Glutamatergic neuron (in vitro differentiated cells): ENCODE measurements at places on chromosomes 2 and 18.
A peak's percentile ranks its signal among the peaks of the same experiment; 100 is the strongest.

DNA sequence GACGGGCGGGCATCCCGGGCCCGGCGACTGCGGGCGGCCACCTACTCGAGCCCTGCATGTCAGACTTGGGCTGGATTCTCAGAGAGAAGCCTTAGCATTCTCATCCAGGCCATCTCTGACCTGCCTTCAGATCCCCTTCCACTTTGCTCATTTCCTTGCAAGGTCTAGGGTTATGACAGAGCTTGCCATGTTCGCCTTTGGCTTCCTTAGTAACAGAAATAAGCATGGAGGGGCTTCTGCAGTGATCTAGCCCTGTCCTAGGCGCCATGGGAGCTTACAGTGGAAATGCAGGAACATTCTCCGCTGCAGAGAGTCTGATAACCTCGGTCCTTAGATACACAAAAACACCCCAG lies 632 bp upstream of the ACVR1 start:
- DNase-seq, result no peak

- DNase-seq, result peak; percentile 49
Observed at GRCh38 chr2:128505150-128505490, 186.5 kb upstream of the HS6ST1 start.

DNA sequence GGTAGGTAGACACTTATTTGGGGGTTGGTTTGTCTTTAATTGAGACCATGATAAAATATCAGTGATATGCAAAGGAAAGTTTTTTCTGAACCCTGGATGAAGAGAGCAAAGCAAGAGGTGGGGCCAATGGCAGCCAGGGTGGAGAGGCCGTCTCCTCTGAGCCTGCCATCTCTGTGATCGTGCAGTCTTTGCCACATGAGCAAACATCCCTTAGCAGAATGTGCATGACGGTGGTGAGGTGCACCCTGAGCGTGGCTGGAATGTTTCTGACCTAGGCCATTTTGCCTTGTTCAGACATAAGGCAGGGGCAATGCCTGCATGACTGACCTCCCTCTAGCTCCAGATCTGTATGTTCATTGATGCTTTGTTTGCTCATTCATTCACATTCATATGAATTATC lies 6.0 kb downstream of the NCK2 start:
- DNase-seq, result no peak

DNA sequence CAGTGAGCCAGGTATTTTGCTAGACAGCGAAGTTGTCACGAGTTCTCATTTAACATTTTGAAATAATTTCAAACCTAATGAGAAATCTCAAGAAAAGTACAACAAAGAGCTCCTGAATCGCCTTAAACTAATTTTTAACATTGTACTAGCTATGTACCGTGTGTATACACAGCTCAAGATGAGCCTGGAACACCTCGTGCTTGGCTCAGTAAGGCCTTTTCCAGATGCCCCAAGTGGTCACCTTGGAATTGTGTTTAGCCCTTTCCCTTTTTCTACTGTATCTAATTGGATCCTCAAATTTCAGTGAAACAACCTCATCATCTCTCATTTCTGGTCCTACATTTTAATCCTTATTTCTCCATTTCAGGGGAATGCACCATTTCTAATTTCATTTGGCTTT lies 7.2 kb downstream of the PTPN4 start:
- DNase-seq, result no peak

- no peak for DNase-seq
Observed at GRCh38 chr2:85459771-85460170, 41.3 kb downstream of the SH2D6 start.

GRCh38 chr2:235606004-235606715 lies 112.3 kb downstream of the AGAP1 start:
- DNase-seq, result peak; percentile 49

DNA sequence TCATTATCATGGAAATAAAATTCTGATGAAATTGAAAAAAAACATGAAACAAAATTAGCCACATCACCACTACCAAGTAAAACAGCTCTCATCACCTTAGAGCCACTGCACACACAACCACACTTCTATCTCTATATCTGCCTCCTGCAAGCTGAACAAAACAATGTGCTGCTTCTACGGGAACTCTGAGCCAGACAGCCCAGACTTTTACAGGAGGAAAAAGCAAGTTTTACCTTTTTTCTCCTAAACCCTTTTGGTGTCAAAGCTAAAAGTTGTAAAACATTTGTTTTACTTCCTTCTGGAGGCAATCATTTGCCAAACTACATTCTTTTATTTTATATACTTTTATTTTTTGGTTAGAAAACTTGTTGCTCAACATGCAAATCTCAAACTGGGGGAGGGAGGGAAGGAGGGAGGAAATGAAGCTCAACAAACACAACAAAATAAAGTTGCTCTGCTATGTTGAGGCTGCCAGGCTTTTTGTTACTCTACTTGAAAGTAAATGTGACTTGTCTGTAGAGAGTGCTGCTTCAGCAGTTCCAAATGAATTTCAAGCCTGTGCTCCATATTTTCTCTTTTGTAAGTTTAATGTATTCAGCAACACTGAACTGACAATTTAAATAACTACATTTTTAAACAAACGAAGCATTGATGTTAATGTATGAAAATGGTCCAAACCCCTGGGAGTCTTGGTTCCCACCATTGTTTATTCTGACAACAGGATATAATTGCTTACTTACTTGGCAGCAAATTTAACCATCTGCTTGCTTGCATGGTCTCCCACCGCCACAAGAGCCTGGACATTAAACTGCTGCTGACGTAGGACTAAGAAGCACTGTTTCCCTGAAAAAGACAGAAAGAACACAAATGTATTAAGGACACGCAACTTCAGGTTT lies 24.5 kb downstream of the DARS1 start:
- no peak for DNase-seq

DNA sequence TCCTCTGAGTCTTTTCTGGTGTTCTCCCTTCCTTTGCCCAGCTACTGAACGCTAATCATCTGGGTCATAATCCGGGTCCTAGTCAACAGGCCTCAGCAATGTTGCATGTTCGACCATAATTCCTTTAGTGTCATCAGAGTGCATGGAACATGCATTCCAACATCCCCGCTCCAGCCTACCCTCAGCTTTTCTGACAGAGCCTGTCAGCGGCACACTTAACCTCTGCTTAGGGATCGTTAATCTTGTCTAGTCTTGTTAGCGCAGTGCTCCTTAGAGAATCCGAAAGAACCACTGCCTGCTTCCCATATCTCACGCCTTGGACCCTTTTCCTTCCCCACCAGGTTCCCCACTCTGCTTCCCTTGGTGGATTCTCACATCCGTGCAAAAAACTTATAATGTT lies 767.9 kb upstream of the ID2 start:
- no peak for DNase-seq

DNA sequence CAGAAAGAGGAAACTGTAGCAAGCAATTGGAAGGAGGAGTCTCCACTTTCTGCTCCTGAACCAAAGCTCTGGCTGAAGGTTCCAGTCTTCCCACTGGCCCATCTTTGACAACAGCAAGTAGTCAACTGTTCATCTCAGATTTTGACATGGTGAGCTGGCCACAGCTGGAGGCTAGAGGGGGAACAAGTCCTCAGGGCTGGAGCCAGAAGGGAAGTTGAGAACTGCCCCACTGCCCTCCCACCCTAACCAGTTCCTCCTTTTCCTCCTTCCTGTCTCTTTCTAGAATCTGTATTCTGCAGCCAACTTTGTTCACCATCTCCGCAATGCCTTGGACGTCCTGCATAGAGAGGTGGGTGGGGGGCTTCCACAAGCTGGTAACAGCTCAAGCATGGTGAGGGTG lies 105.8 kb downstream of the PLB1 start:
- DNase-seq, result no peak

DNA sequence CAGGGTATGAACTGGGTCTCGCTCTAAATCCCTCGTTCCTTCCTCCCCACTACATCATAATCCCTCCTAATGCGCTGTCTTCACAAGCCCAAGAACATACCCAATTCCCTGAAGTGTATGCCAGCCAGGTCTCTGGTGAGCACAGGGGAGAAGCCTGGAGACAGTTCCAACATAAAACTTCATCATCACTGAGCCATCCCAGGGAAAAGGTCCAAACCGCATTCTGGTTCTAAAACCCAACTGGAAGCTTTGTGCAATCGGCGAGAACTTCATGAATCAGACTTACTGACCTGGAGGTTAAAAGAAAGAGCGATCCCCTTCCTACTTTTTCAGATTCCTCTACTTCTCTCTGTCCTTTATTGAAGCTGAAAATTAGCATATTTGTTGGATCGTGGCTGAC lies 132.7 kb downstream of the ALPK2 start:
- no peak for DNase-seq

GRCh38 chr2:144217853-144218633 lies 301.9 kb downstream of the ZEB2 start:
- no peak for DNase-seq

DNA sequence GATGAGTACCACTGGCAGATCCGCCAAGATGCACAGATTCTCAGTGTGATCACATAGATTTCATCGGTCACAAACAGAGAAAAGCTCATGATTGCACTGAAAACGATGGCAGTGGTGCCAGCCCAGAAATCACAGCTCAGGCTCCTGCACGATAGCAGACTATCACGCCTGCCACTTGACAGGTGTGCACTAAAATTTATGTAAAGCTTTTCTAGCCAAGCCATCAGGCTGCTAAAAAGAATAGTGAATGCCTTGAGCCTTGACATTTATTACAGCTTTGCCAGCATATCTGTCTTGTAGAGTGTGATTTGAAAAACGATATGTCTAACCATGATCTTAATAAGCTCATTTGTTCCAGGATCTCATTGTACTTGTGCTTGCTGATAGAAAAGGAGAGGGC lies 409.5 kb upstream of the CWC22 start:
- DNase-seq, result no peak

DNA sequence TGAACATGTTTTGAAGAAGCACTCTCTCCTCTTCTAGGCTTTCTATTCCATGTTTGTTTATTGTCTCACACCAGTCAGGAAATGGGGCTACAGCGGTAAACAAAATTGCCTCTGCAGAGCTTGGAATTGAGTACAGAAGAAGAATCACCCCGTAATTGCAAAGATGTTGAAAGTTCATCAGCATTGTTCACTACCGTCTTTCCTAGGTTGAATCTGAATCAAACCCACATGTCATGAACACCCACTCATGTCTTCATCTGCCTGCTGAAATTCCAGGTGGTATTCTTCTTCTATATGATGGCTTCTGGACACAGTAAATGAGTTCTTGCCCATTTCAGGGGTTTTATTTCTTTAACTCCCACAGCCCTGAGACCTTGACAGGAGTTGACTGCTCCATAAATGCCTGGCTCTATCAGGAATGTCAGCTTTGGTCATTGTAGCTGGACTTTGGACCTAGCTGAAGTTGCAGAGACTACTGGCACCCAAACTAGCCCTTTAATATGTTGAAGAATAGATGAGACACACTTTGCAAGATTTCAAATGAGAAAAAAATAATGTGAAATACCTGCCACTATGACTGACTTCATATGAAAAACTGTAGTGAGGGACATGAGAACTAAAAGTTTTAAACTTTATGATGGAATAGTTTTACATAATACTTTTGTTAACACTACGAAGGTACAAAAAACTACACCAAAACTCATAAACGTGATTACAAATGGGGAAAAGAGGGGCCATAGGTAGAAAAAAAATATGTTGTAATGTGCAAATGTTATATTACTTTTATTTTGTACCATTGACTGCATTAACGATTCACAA lies 1235.3 kb upstream of the ZEB2 start:
- no peak for DNase-seq

GRCh38 chr2:40043641-40044040 lies 264.6 kb upstream of the THUMPD2 start:
- no peak for DNase-seq

- DNase-seq, result no peak
Observed at GRCh38 chr18:9101730-9102507, 580 bp upstream of the NDUFV2 start.

DNA sequence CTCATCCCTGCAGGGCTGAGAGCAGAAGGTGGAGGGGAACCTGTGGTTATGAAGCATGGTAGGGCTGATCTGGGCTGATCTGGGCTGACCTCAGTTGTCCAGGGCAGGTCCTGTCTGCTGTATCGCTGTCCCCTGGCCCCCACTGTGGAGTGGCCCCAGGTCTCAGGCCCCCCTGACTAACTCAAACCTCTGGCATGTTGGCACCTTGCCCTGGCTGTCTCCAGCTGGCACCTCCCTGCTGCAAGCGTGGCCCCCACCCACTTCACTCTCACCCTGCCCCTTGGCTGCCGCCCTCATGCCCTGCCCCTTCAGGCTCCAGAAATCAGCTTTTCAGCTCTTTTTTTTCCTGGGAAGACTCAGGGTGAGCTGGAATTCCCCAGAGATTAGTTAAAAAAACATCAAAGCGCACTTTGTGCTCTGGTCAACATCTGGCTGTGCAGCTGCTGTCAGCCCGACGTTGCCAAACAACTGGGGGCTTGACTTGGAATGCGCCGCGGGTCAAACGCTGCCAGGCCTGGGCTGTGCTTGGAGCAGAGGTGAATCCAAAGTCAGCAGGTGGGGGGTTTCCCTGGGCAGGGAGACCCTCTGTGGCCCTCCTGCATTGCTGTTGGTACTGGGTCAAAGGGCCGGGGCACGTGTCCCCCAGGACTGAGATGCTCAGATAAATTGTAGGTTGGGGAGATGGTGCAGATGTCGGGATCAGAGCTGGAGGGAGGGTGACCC lies 173.8 kb upstream of the HDAC4 start:
- DNase-seq, result no peak

DNA sequence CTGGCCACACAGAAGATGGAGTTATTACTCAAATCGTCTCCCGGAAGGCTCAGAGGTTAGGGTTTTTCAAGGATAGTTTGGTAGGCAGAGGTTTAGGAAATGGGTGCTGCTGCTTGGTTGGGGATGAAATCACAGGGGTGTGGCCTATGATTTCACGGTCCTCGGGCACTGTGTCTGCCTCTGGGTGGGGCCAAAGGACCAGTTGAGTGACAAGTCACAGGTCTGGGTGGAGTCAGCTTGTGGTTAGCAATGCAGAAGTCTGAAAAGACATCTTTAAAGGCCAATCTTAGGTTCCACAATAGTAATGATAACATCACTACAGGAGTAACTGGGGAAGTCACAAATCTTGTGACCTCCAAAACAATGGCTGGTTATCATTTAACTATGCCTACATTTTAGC lies 387.8 kb downstream of the ZNF521 start:
- DNase-seq, result no peak

DNA sequence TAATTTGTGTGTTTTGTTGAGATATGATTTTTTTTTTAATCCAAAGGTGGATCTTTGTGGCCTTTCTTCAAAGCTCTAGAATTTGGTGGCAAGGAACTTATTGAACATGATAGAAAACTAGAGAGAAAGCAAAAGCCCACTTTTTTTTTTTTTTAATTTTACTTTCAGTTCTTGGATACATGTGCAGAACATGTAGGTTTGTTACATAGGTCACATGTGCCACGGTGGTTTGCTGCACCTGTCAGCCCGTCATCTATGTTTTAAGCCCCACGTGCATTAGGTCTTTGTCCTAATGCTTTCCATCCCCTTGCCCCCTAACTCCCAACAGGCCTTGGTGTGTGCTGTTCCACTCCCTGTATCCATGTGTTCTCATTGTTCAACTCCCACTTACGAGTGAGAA lies 135.9 kb downstream of the RHBDD1 start:
- no peak for DNase-seq

- DNase-seq, result no peak
Observed at GRCh38 chr2:219223831-219224610, 5.3 kb upstream of the ABCB6 start.

GRCh38 chr2:134128746-134129145 lies 125.1 kb upstream of the MGAT5 start:
- no peak for DNase-seq

GRCh38 chr2:86023366-86023712 lies 82.3 kb downstream of the POLR1A start:
- no peak for DNase-seq
